ENCODE measurements at places on chromosomes 1 and 21.
A peak's percentile ranks its signal among the peaks of the same experiment; 100 is the strongest.

DNA sequence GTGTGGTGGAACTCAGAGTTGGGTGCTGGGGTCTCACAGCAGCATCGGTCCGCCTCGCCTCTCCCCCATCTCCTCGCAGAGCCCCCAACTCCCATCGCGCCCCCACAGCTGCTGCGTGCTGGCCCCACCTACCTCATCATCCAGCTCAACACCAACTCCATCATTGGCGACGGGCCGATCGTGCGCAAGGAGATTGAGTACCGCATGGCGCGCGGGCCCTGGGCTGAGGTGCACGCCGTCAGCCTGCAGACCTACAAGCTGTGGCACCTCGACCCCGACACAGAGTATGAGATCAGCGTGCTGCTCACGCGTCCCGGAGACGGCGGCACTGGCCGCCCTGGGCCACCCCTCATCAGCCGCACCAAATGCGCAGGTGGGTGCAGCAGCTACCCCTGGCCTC, 24.2 kb downstream of the PTPRU start:
- no peak for DNase-seq

DNA sequence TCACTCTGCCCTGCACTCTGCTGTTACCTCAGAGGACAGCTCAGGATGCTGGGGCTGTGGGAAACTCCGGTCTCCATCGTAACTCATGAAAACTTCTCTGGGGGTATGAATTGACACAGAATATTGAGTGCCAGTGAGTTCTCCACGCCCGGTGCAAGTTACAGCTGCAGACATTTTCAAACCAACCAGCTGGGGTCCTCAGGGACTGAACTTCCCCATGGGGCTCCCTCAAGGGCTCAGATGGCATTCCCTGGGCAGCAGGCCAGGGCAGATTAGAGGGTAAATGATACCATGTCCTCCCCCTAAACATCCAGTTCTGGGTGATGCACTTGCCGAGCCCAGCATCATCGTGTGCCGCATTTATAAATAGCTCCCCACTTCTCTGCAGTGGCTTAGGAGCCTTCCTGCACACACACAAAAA, 27.8 kb upstream of the CCSAP start:
- no peak for DNase-seq

DNA sequence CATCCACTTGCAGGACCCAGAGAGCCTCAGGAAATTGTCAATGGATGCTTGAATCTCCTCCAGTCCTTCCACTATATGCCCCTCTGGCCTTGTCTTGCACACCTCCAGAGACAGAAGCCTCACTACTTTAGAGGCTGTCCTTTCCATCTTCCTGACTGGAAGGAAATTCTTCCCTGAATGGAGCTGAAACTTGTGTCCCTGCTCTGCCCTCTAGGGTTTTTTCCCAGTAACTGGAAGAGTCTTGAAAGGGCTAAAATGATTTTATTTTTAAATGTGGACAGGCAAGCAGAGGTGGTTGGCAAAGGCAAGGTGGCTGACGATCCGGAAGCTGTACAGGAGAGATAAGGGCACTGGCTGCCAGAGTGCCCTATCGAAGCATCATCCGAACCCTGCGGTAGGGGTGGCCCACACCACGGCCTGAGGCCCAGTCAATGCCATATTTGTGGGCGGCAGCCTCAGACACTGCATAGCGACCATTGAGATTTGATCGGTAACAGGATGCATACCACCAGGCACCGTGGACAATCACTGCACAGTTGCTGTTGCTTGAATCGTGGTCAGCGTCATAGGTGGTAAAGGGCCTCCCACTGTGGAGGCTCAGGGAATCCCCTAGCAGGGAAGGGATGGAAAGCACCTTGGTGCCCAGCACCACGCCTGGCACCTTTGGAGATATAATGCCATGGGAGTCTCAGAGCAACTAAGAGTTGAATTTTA, 2.3 kb upstream of the MAP3K6 start:
- no peak for DNase-seq

DNA sequence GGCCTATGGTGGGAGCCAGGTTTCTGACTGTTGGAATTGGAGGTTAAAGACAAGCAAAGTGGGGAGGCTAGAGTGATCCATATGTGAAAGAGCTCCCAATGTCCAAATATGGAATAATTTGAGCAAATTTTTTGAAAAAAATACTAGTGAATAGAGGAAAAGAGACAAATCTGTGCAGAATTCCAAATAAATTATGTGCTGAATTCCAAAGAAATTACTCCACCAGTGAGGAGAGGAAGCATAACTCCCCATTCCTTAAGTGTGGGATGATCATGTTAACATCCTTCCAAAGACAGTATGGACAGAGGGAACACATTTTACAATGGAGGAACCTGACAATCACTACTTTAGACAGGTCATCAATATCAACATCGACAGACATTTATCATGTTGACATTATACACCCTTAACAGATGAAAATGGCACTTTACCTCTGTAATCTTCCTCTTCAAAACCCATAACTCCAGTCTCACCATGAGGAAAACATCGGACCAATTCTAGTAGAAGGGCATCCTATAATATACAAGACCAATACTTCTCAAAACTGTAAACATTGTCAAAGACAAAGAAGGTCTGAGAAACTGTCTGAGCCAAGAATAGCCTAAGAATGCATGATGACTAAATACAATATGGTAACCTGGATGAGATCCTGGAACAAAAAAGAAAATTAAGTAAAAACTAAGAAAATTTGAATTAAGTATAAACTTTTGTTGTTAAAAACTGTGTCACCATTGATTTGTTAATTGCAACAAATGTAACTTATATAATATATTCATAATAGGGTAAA, 71.5 kb upstream of the RGS4 start:
- no peak for DNase-seq

- no peak for DNase-seq
Measured at GRCh38 chr1:202010180-202011015, at the start of gene ELF3. Gene ELF3 (plus strand): TSS chr1:202010587. CDS start chr1:202011137, 550 bp downstream.

DNA sequence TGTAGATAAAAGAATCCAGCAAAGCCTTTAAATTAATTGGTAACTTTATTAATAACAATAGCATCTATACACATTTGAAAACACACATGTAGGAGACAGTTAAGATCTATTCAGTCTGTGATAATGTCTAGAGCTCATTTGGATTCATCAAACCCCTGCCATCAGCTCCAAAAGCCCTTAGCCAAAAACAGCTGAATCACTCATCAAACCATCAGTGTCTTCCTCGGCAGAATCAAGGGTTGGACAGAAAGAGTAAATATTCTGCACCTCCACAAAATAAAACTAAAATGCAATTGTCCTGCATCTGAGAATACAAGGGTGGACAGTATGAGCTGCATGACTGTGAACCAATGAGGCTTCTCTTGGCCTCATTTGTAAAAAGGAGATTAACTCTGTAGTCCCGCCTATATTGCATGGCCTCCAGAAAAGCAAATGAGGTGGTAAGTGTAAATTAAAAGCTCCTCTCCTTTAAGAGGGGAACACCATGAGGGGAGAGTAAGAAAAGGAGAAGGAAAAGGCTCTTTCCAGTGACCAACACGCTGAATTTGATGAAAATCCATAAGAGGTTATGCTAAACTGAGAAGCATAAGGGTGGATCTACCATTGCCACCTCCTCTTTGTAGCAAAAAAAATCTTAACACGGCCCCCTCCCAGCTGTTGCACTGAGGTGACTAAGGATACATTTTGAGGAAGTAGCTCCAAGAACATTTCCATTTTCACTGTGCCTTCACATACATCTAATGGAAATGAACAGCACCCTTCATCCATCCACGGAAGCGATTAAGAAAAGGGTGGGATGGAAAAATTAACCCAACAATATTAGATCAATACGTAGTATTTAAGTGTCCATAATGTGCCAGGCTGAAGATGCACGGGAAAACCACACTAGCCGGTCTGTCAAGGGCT, 14.7 kb upstream of the BOLA1 start:
- peak; percentile 25 for DNase-seq

DNA sequence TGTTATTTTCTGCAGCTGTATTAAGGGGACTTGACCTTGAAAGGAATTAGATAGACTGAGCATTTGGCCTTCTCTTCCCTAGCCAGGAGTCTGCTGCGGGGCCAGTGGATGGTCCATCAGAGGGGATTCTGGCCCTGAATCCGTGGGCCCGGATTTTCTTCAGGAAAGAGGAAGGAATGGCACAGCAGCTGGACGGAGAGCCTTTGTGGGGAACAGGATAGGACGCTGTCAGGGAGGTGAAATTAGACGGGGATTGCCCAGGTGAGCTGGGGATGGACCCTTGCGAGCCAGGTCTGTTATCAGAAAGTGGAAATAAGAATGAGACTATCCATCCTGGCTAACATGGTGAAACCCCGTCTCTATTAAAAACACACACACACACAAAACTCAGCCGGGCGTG, 1.7 kb upstream of the C2CD2 start:
- DNase-seq = no peak

GRCh38 chr1:12124693-12125421, 41.9 kb upstream of the TNFRSF1B start:
- DNase-seq = peak; percentile 63
